Stimulated activated CD8-positive, alpha-beta memory T cell treated with anti-CD3 and anti-CD28 coated beads, Interleukin-4, amount 100 ng/mL, for 48 hours (primary cell): ENCODE measurements at places on chromosomes 7 and 10.

DNA sequence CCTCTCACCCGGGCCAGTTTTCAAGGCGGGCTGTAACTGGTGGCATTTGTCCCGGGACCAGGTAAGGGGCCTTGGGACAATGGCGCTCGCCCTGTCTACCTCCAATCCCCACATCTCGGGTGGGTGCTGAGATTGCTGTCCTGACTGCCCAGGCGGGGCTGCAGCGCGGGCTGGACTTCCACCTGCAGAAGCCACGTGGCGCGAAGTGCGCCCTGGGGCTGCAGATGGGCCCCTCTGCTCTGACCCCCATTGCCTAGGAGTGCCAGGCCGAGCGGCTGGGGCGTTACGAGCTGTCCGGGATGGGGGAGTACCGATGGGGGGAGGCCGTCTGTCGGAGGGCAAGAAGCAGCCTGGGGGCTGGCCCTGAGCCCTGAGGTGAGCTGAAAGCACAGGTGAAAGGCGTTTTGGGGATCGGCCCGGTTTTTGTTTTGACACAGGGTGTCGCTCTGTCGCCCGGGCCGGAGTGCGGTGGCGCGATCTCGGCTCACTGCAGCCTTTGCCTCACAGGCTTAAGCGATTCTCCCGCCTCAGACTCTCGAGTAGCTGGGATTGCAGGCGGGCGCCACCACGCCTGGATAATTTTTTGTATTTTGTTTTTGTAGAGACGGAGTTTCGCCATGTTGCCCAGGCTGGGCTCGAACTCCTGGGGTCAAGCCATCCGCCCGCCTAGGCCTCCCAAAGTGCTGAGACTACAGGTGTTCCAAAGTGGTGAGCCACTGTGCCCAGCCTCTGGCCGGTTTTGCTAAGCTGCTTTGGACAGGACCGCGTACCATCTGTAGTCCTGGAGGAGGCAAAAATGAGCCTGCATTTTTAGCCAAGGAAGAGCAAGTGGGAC lies at the start of gene SFXN2:
TSS of gene SFXN2 (plus strand) at position 16 of the 835 bp plus-strand sequence. CDS start 12,001 bp downstream, outside the sequence.
- peak; percentile 66 for DNase-seq

DNA sequence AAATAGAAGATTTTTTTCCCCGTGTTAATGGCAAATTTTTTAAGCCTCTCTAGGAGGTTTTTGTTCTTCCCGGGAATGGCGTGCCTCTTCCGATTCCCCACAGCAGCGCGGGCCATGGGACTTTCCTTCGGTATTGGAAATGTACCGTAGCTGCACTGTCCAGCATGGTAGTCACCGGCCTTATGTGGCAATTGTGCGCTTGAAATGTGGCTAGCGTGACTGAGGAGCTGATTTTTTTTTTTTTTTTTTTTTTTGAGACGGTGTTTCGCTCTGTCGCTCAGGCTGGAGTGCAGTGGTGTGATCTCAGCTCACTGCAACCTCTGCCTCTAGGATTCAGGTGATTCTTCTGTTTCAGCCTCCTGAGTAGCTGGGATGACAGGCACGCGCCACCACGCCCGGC lies 938 bp upstream of the TCTN3 start:
- DNase-seq = no peak

DNA sequence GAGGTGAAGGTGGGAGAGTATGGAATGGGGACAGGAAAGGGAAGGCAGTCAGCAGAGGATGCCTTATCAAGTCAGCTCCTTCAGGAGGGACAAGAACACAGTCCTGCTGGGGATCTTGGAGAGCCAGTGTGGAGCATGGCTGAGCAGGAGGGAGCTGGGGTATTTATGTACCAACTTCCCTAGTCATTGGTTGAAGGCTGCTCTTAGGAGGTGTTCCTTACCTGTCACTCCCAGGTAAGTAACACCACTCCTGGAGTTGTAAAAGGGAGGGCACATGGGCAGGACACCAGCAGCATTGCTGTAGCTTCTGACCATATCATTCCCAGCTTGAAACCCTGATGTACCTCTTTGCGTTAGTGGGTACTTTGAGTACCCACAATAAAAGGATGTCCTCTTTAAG lies 29.8 kb downstream of the SLC29A3 start:
- no peak for DNase-seq

DNA sequence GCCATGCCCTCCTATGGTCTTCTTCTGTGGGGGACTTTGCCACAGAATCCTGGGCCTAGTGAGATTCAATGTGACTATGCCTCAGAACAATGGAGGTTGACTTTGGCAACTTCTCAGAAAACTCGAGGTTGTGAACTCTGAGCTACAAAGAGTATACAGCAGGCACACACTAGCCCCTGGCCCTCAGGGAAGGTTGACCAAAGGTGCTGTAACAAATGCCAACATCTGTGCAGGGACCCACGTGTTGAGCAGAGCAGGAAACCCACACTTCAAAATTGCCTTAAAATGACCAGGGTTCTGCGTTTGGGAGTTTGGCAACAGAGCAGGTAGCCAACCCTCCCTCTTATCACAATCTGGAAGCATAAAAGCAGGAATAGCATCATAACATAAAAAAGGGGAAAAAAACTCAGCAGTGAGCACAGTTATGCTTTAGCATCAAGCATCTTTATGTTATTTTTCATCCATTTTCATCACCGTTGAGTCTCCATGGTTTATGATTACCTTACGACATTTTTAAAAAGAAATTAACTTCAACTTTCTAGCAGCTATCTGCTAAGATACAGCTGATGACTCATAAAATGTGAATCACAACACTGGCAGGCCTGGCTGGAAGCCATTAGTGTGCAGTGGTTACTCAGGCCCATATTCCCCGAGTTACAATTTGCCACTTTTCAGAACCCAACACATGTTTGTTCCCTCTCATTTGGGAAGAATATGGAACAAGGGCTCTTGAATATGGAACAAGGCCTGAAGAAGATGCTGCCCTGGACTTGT lies 11.1 kb downstream of the PRLHR start:
- DNase-seq = no peak

GRCh38 chr10:114038819-114039218 lies 4.8 kb upstream of the ADRB1 start:
- no peak for DNase-seq

- no peak for DNase-seq
These were observed 80.3 kb upstream of the UCN3 start for GRCh38 chr10:5284311-5285057.

- no peak for DNase-seq
These were observed 47.7 kb downstream of the EGFR start for GRCh38 chr7:55066524-55066923.

GRCh38 chr10:17655009-17655408 lies 11.1 kb downstream of the STAM start:
- no peak for DNase-seq

- no peak for DNase-seq
These were observed 1043.2 kb upstream of the C7orf33 start for GRCh38 chr7:147547252-147547897.

- DNase-seq = no peak
These were observed 464.5 kb downstream of the ARL4A start for GRCh38 chr7:13151978-13152377.

GRCh38 chr10:70440296-70441160 lies 953 bp downstream of the NODAL start:
- no peak for DNase-seq

DNA sequence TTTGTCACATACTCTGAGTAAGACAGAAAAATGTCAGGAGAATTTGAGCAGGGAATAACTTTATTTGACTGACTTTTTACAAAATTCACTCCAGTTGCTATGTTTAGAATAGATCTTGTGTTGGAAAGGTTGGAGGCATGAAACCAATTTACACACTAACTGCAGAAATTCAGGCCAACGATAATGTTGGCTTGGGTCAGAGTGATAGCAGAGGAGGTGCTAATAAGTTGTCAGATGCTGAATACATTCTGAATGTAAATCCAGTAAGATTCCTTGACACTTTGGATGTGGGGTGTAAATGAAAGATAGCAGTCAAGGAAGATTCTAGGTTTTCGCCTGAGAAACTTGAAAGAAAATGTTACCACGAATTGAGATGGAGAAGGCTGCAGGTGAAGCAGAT lies 502.5 kb upstream of the GHITM start:
- DNase-seq = no peak

- no peak for DNase-seq
These were observed 372.9 kb downstream of the GALNT17 start for GRCh38 chr7:71504697-71505441.

DNA sequence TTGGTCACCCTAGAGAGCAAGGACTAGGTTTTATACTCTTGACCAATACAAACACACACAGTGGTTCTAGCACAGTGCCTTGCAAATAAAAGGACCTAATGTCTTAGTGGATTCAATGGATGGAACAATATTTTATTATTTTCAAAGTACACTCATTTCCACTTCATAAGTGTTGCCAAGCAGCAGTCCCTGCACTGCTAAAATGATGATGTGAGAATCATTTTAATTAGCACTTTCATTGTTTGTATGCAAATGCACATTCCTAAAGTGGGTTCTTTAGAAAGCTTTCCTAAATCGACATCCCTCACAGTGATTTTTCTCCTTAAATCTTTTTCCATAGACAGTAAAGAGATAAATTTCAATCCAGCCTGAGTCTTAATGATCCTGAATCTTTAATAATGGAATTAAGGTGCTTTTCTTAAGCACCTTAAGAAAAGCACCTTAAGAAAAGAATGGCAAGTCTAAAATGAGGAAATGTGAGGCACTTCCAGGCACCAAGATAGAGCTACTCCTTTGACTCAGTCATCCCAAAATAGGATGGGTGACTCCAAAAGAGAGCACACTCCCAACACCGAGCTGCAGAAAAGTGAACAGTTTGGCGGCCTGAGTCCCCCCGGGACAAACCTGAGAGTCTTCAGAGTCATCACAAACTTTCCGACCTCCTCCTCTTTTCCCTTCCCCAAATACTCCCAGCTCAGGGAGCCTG lies 84.5 kb downstream of the SORBS1 start:
- DNase-seq = no peak

- no peak for DNase-seq
These were observed 429.7 kb downstream of the EXOC4 start for GRCh38 chr7:133682364-133683181.

GRCh38 chr7:98251231-98251600 lies 816 bp downstream of the TECPR1 start:
- DNase-seq = no peak

- DNase-seq = peak; percentile 64
These were observed 171.1 kb upstream of the TBX20 start for GRCh38 chr7:35424869-35425495.

DNA sequence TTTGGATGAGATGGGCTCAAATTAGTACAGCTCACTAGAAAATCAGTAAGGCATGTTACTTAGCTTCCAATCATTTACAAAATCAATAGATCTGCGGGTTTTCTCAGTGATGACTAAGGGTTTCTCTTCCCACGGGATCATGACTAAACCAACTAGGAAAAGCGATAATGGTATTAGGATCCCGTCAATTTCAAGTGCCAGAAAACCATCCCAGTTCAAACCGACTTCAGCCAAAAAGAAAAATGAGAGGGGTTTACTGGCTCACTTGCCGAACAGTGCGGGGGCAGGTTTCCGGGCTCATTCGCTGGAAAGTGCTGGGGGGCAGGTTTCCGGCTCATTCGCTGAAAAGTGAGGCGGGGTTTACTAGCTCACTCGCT lies 62.1 kb upstream of the LYZL2 start:
- no peak for DNase-seq

GRCh38 chr7:105673367-105674084 lies 92.2 kb upstream of the EFCAB10 start:
- DNase-seq = no peak

- DNase-seq = no peak
These were observed at the start of gene PTTG1IP2 for GRCh38 chr7:90469554-90469953. PTTG1IP2 (plus strand) TSS chr7:90469639; CDS start chr7:90469787, 148 bp downstream.

GRCh38 chr7:94656925-94657731 lies 1.2 kb upstream of the SGCE start:
- peak; percentile 30 for DNase-seq

DNA sequence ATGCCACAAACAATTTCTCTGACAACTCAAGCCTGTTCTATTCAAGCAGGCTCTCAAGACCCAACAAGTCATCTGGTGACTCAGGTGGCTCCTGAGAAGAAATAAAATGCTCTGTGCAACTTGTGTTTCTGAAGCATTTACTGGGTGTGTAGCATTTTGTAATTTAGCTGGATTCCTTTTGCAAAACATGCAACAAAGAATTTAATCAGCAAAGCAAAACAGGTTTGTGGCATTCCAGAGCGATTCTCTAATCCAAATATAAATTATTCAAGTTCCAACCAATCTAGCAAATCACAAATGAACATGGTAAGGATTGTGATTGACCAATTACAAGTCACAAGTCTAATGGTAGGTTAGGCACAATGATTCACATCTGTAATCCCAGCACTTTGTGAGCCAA lies 39.8 kb upstream of the C10orf67 start:
- DNase-seq = no peak

DNA sequence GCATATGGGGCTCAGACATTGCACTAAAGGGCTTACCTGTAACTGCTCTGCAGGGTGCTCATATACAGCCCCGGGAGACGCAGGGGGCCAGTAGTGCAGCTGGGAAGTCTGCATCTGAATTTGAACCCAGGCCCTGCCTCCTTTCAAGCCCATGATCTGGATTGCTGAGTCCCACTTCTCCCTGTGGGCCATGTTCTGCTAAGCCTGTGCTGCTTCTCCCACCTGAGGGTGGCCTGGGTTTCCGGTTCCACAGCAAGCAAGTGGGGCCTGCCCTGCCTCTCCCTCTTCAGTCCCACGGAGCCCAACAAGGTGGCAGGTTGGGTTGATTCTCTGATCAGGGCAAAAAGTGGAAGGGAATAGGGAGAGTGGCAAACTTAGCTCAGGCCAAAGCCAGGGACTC lies 56.6 kb upstream of the GDF10 start:
- DNase-seq = no peak

GRCh38 chr7:93194386-93194785 lies 31.9 kb downstream of the HEPACAM2 start:
- no peak for DNase-seq

GRCh38 chr7:149624006-149624405 lies 126.4 kb upstream of the ZNF746 start:
- peak; percentile 62 for DNase-seq

GRCh38 chr7:140920745-140921144 lies 4.0 kb downstream of the BRAF start:
- no peak for DNase-seq

- no peak for DNase-seq
These were observed 27.9 kb upstream of the HPS1 start for GRCh38 chr10:98474628-98475027.

DNA sequence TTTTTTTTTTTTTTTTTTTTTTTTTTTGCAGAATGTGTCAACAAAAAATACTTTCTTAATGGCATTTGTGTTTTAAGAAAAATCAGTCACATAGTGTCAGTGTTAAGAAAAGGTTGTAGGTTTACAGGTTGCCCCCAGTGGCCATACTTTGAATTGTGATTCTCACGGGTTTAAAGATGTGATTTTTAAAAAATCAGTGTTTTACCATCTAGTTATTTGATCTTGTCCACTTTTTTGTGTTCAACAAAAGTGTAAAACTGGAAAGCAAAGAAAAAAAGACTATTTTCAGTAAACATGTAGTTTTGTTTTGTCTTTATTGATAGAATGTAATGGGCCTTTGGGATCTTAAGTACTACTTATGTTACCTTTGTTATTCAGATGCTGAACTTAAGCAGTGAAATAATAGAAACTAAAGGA lies 25.7 kb downstream of the SUV39H2 start:
- DNase-seq = no peak
